RPMI7951 (cell line): ENCODE measurements at places on chromosomes 3 and 15.

- DNase-seq = peak; percentile 92
Observed at GRCh38 chr3:116000311-116000710, 377.0 kb downstream of the GAP43 start.

- DNase-seq = no peak
Observed at GRCh38 chr15:40163657-40164416, 3.0 kb downstream of the BUB1B start.

- peak; percentile 74 for DNase-seq
Observed at GRCh38 chr3:174330303-174330702, 528.8 kb upstream of the NAALADL2 start.

DNA sequence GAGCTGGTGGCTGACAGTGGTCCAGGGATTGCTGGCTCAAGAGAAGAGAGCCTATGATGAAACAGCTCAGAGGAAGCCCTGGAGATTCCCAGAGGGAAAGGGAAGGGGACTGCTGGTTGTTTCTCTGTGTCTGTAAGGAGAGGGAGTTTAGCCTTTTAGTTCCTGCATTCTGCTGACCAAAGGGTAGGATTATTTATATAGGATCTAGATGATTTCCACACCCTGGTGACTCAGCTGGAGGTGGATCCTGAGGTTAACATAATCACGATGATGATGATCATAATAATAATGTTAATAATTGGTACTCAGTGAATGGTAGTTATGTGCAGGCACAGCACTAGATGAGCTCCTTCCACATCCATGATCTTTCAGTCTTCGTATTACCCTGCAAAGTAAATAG lies 144.9 kb downstream of the EPHB1 start:
- no peak for DNase-seq

DNA sequence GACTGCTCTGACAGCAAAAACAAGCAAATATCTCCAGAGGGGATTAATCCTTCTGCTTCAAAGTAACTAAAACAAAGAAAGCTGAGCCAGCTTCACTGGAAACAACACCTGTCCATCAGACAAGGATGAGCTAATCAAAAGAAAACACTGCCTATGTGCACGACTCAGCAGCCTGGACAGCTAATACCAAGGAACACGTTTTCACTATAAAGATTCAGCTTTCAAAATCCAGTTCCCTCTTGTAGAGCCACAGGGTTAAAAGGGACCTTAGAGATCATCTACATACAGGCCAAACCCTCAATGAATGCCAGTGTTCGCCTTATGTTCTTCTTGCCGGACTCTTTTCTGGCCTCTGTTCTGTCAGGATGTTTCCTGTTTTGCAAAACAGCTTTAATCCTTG lies 6.9 kb downstream of the TUSC7 start:
- DNase-seq = no peak

- no peak for DNase-seq
Observed at GRCh38 chr15:31077181-31077580, 24.3 kb downstream of the TRPM1 start.
